ENCODE measurements at places on chromosomes 12 and 14.

DNA sequence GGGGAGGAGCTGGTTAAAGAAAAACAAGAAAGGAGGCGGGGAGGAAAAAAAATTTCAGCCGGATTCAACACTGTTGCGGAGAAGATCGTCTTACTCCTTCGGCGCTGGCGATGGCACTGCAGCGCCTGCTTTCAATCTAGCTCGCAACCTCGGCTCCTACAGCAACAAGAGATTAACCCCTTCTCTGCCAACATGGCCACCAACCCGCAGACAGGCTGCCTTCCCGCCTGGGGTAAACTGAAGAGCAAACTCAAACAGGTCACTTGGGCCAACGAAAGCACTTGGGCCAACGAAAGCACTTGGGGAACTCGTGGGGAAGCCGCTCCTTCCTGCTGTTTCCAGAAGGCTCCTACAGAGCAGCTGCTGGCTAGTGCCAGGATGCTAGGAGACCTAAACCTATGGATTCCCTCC lies 73.7 kb downstream of the CIT start:
- DNase-seq = no peak

DNA sequence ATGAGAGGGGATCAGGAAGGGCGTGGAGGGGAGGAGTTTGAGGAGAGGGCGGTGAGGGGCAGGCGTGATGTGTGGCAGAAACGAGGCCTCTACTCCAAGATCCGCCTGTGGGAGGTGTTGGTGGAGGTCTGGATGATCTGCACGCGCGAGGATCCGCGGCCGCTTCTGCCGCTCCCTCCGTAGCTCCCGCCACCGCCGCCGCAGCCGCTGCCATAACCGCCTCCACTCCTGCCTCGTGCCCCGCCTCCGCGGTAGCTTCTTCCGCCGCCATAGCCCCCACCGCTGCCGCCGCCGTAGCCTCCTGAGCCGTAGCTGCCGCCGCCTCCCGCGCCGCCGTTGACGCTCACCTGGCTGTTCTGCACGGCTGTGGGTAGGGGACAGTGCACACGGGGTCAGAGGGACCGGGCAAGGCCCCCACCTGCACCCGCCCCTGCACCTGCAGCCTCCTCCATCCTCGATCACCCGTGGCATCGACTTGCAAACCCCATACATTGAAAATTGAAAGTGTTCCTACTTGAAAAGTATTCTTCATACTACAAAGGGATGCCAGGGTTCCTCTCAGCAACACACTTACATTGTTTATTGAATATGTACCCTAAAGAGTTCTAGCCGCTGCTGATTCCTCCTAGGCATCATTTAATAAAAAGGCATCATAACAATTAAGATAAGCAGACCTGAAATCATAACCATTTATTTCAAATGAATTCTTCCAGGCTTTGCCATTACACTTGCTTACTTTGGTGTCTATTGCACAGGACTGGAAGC lies 11.1 kb upstream of the KRT1 start:
- no peak for DNase-seq

DNA sequence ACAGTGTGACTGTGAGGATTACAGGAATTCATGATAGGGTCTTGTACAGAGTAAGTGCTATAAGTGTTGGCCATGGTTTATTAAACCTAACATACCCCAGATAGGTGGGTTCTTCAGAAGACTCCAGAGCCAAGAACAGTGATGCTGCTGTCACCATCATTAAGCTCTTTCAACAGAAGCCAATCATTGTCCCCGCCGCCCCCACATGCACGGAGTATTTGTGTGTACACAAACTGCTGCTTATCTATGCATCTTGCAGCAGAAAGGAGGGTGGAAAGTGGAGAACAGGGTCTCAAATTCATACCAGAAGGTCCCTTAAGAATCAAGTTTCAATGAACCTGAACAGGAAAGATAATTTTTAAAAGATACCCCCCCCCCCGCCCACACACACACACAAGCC lies 51.2 kb downstream of the TMCC3 start:
- DNase-seq = no peak

GRCh38 chr14:102655137-102655536 lies 62.7 kb downstream of the RCOR1 start:
- DNase-seq = no peak

DNA sequence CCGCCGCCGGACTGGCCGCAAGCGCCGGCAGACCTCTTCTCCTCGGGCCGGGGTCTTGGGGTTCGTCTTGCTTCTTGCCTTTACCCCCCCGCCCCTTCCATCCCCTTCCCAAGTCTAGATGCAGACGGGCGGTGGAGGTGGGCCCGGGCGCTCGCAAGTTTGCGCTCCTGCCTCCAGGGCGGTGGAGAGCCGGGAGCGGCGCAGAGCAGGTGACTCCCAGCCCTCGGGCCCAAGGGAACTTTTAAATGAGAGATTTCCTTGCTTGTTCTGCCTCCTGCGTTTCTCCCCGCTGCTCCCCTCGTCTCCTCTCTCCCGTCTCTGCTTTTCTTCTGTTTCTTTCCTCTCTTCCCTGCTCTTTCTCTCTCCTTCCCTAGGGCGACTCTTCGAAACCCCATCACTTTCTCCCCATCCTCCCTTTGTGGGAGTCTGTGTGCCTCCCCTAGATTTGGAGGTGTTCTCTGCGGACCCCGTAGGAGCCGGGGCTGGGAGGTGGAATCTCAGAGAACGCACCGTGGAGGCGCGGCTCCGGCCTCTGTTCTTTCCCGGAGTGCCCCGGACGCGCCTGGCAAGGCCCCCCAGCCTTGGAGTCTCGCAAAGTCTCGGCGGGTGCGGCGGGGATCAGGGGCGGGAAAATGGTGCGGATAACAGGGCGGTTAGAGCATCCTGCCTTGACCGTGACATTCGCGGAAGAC lies 114.7 kb upstream of the MYL2 start:
- DNase-seq = no peak

DNA sequence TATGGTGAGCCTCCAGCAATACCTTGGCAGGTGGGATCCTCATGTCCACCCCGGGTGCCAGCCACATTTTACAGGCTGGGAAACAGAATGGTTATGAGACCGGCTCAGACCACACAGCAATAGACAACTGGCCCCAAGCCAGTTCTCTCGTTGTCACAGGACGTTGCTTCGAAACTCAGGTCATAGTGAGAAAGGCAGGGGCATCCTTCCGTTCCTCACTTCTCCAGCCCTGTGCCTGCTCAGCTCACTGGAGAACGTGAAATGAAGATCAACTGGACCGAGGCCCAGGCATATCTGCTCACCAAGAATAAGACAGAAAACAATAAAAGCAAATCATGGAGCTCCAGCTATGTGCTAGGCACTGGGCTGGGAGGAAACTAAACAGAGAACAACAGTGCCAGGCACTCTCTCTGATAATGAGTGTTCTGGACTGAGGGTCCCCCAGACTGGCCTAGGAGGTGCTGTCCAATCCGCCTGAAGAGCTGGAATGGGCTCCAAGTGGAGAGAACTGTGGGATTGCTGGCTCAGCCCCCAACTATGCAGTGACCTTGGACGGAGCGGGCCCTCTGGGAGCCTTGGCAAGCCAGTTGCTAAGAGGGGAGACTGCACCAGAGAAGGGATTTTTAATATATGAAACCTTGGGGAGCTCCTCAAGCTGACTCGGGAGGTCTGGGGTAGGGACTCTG lies 18.8 kb upstream of the FAIM2 start:
- no peak for DNase-seq

- DNase-seq = no peak
Measured at GRCh38 chr12:107856096-107856495, 81.6 kb downstream of the ASCL4 start.

Measured in NCI-H1694 (cell line).